ENCODE measurements at places on chromosomes 1 and 21. TPM values are rescaled to one million over a fixed set of nuclear protein-coding genes. Genes with fewer than 3 reads are reported as not detected.

- DNase-seq, result no peak
Measured at GRCh38 chr1:180936110-180937011, 23.7 kb downstream of the KIAA1614 start.

DNA sequence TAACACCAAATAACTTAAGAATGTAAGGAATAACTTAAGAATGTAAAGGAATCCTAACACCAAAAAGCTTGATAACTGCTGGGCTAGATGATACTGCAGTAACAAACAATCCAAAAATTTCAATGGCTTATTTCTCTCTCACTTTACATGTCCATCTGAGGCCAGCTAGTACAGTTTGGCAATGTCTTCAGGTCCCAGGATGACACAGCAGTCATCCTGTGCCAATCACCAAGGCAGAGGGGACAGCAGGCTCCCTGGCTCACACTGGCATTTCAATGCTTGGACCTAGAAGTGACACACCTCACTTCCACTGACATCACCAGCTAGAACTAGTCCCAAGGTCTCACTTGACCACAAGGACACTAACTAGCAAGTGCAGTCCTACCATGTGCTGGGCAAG, 15.3 kb downstream of the DNAJC11 start:
- no peak for DNase-seq

- DNase-seq, result no peak
Measured at GRCh38 chr1:111648806-111649205, 29.2 kb downstream of the RAP1A start.

C1orf216 gene
- total RNA-seq, result 16.0 TPM

Measured in omental fat pad (tissue), 4 donors.